ENCODE measurements at places on chromosomes 4 and X. TPM values are rescaled to one million over a fixed set of nuclear protein-coding genes. Genes with fewer than 3 reads are reported as not detected.

DNA sequence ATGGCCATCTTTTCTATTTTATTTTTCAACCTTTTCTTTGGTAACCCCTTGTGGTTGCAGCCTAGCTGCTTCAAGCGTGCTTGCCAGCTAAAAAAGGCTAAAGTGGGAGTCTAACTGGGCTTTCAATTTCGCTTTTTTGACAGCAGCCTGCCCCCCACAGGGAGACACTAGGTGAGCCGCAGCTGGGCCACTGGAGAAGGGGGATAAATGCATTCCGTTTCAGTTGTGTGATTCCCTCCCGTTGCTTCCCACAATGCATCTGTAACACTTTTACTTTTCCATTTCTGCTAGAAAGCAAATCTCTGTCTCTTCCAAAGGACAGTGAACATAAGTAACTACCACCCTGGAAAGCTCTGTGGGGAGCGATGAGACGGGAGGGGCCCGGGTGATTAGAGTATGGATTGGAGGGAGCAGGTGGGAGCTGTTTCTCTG, 86.3 kb upstream of the RAPGEF2 start:
- no peak for DNase-seq

DNA sequence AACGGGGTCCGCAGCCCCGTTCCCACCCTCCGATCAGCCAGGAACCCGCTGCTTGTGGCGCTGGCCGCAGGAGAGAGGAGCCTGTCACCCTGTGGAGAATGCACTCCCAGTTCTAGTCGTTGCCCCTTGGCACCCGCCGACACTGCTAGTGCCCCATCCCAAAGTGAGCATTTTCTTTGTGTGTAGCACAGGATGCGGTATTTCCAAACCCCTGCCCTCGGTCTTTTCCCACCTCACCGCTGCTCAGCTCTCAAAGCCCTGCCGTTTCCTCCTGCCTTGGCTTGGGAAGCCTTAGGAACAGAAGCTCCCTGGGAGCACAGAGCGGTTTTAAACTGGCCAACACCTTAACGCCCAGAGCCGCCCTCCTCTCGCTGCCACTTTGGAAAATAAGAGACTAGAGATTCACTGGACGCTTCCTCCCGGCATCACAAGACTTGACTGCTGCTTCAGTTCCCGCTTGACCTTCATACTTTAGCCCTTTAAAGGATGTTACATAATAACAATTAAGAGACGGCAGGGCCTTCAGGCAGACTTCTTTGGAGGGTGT, 772 bp downstream of the CYP4V2 start:
- DNase-seq, result no peak

Gene PDGFRA
- polyA plus RNA-seq, result 3.6 TPM

GRCh38 chr4:4761128-4761982, 98.1 kb upstream of the MSX1 start:
- no peak for DNase-seq

Gene KLB
- 0.13 TPM for polyA plus RNA-seq

- no peak for DNase-seq
Measured at GRCh38 chr4:145281224-145281623, 100.8 kb upstream of the OTUD4 start.

GRCh38 chr4:69056921-69057550, 39.2 kb upstream of the UGT2B7 start:
- no peak for DNase-seq

Gene CNGA1
- 0.38 TPM for polyA plus RNA-seq

DNA sequence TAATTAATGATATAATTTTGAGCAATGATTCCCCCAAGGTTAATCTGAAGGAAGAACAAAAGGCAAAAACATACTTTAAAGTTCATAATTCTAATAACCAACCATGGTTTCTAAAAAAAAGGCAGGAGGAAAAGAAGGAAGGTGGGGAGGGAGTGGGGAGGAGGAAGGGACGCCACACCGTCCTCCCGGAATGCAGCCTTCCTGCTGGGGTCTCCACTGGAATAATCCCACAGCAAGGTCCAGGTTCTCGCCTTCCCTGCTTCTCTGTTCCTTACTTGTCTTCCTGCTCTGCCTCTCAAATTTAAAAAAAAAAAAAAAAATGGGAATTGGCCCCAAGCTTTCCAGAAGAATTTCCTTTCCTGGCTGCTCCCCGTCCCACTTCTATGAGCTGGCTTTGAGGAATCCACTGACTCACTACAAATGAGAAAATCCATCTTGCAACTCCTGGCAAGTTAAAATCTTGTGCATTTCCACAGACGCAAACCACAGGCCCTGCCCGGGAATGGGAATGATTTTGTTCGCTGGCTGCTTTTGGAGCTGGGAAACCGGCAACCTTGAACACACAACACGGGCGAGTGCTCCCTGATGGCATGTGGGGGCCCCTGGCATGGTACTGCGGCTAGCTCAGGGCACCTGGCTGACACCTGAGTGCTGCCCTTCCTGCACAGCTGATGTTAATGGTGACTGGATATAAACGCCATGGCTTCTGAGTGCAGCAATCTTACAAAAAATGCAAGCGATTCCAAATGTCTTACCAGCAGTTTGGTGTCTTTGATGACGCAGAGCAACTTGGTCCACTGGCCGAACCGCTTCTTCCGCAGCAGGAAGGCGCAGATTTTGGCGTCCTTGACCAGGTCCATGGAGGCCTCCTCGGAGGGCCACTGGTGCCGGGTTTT, 97.0 kb downstream of the AFAP1 start:
- peak; percentile 74 for DNase-seq

DNA sequence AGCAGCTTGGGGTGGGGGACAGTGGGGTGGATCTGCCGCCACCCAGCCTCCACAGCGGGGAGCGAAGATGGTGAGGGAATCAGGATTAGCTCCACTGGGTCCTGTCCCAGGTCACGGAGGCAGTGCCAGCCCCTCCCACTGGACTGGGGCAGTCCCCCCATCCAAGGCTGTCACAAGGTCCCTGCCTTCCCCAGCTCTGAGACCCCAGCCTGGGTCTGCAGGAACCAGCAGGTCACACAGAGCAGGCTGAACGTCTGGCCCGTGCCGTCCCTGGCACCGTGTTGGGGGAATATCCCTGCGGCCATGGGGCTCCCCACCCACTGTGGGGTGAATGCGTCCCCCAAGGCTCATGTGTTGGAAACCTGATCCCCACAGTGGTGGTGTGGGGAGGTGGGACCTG, 62.6 kb downstream of the FAM53A start:
- DNase-seq, result no peak

GRCh38 chrX:66731398-66731797, 92.5 kb upstream of the EDA2R start:
- no peak for DNase-seq

- DNase-seq, result peak; percentile 73
Measured at GRCh38 chr4:83548151-83548905, 12.4 kb downstream of the GPAT3 start.

DNA sequence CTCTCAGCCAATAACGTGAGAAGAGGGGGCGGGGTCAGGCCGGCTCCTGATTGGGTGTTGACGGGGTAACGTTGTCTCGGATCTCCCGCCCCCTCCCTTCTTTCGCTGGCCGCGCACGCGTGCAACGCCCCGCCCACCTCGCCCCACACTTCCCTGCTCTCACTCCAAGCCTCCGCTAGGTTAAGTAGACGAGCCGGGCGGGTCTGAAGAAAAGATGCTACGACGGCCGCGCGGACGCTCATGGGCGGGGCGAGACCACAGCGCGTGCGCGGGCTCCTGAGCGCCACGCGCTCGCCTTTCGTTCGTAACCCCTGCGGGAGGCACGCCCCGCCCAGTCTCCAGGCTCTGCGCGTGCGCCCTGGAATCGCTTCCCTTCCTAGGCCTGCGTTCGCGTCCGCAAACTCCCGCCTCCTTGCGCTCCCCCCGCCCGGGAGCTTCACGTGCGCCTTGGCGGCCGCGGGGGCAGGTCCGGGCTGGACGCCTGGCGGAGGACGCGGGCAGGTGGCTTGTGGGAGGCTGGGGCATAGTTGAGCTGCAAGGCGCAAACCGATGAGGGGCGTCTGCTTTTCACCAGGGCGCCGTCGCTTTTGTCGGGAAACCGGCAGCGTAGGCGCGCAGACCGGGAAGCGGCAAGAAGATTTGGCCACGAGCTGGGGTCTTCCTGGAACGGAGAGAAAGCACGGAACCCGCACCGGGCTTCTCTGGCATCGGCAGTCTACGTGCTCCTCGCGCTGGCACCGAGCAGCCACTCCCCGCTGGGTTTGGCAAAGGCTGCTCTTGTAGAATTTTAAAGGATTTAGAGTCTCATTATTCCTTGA, 467 bp upstream of the PGRMC2 start:
- peak; percentile 100 for DNase-seq

Gene CXCL11
- 0.15 TPM for polyA plus RNA-seq

Gene GPC4
- polyA plus RNA-seq, result 10.4 TPM

- DNase-seq, result no peak
Measured at GRCh38 chr4:24640366-24640765, 56.0 kb upstream of the DHX15 start.

DNA sequence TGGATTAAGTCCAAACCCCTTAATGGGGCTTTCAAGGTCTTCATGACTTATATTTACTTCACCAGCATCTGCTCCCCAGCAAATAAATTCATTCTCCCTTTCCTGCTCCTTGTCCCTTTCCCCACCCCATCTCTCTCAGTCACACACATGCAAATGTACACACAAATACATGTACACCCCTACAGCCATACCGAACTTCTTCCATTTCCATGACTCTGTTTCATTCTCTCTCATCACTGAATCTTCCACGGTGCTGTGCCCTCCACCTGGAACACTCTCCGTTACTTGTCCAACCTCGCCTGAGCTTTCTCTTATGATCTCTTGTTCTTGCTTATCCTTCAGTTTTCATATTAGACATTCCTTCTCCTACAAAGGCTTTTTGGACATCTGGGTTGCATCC, 22.0 kb upstream of the RPA4 start:
- DNase-seq, result no peak

Gene RADX
- 0.95 TPM for polyA plus RNA-seq

DNA sequence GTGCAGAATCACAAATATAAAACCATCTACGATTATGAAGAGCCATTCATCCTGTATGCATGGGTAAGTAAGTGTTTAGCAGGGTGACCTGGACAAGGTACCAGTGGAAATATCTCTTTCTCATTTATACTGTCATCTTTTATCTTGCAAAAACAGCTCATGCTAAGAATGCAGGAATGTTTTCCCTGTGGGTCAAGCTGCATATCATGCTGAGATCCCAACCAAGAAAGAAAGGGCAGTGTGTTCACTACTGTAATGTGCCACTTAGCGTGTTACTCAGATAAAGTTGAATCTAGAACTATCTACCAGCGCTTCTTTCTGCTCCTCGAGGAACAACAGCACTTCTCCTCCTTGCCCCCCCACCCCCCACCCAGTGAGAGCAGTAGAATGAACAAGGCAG, 212.7 kb upstream of the TBL1X start:
- DNase-seq, result no peak

DNA sequence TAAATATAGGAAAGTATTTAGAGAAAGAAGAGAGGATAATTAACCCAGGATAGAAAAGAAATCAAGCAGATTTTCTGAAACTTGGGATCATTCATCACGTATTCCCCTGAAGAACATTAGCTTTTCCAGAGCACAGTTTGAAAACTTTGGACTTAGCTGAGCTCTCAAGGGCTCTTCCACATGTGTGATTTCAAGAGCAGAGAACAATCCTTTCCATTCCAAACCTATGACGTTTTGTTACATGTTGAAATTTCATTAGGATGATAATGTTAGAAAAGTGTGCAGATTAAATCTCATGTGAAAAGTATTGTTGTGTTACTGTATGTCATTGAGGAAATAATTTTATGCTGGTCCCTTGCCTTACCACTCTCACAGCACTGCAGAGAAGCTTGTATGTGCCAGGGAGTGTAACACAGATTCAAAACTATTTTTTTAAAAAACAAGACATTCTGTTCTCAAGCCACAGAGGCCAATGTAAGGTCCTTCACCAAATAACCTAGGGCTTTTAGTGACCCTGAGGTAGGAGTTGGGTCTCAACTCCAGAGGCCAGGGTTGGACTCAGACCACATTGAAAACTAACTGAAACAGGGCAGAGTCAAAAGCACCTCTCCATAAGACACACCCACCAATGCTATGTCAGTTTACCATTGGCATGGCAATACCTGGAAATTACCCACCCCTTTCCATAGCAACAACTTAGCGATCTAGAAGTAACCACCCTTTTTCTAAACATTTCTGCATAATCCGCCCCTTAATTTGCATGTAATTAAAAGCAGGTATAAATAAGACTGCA, 141.3 kb downstream of the ANXA5 start:
- DNase-seq, result no peak

Gene PAK3
- polyA plus RNA-seq, result 0.06 TPM

GRCh38 chrX:18271309-18271708, 50.6 kb upstream of the BEND2 start:
- no peak for DNase-seq

Gene SSX3
- polyA plus RNA-seq, result not detected

DNA sequence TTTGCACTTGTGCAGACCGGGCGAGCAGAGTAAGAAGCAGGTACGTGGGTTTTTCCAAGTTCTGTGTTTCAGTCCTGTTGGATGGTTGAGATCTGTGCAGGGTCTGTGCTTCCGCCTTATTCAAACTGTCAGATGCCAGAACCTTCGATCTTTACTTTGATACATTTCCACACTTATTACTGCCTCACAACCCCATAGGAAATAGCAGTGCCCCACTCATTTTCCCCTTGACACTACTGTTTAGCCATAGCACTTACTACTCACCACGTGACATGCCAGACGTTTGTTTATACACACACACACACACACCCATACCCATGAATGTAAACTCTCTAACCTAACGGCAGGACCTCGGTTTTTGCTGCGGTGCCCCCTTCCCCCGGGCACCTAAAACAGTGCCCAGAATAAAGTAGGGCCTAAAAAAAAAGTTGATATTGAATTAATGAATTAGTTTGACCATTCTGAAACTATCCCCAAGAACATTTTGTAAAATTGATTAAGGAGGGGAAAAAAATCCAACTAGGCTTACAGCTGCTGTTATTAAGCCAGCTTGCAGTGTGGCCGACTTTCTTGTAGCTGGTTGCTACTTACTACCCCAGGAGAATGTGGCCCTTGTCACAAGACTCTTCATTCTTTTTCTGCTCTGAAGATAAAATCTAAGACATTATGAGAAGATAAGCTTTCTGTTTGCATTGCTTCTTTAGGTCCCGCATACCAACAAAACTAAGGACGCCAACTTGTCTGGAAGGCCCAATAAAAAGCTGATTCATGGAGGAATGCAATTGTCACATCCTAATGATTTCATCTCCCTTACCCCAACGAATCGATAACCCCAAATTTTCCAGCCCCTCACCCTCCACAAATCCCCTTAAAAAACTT, 704 bp upstream of the SEPSECS start:
- no peak for DNase-seq

DNA sequence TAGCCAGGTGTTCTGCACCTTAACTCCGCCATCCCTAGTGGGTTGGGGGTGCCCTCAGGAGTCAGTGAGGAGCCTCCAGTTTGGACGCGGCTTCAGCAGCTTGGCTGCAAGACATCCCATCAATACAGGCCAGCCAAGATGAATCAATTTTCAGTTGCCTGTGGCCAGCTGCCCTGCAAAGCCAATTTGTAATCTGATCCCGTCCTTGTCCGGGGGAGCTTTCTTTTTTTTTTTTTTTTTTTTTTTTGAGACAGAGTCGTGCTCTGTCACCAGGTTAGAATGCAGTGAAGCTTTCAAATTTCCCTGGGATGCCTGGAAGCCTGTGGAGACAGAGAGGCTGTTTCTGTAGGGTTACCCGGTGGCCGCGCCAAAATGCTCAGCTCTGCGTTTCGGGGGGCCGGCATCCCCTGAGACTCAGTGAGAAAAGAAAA, 192.5 kb downstream of the ASMT start:
- DNase-seq, result no peak

All from psoas muscle (tissue), 8 donors.